Uterus (tissue), 4 donors: ENCODE measurements at places on chromosomes 11 and 22.

DNA sequence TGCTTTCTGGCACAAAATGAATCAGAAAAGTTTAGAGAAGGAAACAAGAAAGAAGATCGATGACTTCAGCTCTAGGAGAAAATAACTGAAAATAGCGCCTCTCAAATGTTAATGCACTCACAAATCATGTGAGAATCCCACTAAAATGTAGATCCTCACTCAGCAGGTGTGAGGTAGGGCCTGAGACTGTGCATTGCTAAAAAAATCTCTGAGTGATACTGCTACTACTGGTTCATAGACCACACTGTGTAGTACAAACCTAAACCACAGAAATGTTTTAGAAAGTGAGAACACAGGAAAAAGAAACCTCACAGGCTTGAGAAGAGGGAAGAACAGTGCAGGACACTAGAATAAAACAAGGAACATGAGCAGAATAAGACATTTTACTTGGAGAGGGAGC lies 2.0 kb downstream of the OR8D4 start:
- DNase-seq: no peak
- H3K4me1 ChIP-seq: no peaks in the 10 kb centered on the region
- H3K27ac ChIP-seq: no peak overlapping the region
- no peak overlapping the region for H3K4me3 ChIP-seq
- no peaks in the 10 kb centered on the region for H3K27me3 ChIP-seq

GRCh38 chr22:47276450-47276820 lies 514.0 kb downstream of the TBC1D22A start:
- no peaks in the 10 kb centered on the region for H3K36me3 ChIP-seq
- H3K27me3 ChIP-seq: no peaks in the 10 kb centered on the region
- no peaks in the 10 kb centered on the region for H3K4me1 ChIP-seq
- no peak for DNase-seq
- no peak overlapping the region for H3K4me3 ChIP-seq

GRCh38 chr22:48288376-48288940 lies 1526.0 kb downstream of the TBC1D22A start:
- DNase-seq: no peak
- H3K27me3 ChIP-seq: no peaks in the 10 kb centered on the region
- H3K27ac ChIP-seq: no peak overlapping the region

DNA sequence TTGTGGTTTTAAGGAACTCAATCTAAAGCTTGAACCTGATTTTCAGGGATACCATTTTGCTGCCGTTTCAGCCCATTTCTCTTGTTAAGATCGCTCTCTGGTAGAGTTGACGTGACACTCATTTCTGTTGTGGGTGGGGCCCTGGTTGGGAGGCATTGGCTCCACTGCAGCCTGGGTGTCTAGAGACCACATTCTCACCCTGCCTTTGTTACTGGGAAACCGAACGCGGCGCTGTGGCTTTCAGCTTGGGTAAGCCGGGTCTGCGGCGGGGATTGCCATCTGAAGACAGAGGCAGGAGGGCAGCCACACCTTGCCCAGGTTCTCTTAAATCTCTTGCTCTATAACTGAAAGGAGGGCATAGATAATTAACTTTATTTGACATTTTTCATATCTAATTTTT lies 3.2 kb downstream of the EHF start:
- no peaks in the 10 kb centered on the region for H3K27me3 ChIP-seq
- no peaks in the 10 kb centered on the region for H3K4me1 ChIP-seq
- H3K4me3 ChIP-seq: no peak overlapping the region
- no peak overlapping the region for H3K27ac ChIP-seq
- no peak for DNase-seq

DNA sequence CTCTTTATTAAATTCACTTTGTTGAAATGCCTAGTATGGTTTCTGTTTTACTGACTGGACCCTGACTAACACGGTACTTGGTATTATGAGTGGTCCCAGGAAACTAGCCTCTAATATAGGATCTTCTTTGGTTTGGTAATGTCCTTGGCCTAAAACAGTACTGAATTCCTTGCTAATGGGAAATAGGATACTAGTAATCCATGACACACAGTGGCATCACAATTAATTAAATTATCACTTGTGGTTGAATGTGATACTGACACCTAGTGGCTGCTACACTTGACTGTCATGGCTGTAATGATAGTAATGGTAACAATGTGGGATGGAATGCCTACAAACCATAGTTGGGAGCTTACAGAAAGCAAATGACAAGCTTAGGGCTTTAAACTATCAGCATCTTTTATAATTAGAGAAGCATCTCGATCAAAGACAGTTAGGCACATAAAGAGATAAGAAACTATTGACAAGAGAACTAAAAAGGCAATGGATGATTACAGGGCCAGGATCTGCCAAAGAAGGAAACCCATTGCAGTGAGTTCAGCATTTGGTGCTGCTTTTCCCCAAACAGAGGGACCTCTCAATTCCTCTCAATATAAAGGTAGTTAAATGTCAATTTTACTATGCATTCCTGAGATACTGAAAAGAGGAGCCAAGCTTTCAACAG lies 8.6 kb downstream of the DNHD1 start:
- DNase-seq: no peak
- no peak overlapping the region for H3K4me3 ChIP-seq
- H3K36me3 ChIP-seq: no peaks in the 10 kb centered on the region
- H3K4me1 ChIP-seq: no peaks in the 10 kb centered on the region
- H3K27me3 ChIP-seq: no peaks in the 10 kb centered on the region
- H3K27ac ChIP-seq: no peak overlapping the region

- no peaks in the 10 kb centered on the region for H3K27me3 ChIP-seq
- no peak for DNase-seq
- H3K36me3 ChIP-seq: no peaks in the 10 kb centered on the region
- H3K4me3 ChIP-seq: no peak overlapping the region
These were observed 66.7 kb downstream of the PACS1 start for GRCh38 chr11:66136752-66137123.

- no peak overlapping the region for H3K27ac ChIP-seq
- no peak overlapping the region for H3K4me3 ChIP-seq
- H3K4me1 ChIP-seq: no peaks in the 10 kb centered on the region
- H3K36me3 ChIP-seq: no peaks in the 10 kb centered on the region
- DNase-seq: no peak
These were observed 9.8 kb upstream of the SEC14L6 start for GRCh38 chr22:30556388-30556787.

GRCh38 chr11:131279654-131280384 lies 90.6 kb upstream of the NTM start:
- DNase-seq: no peak
- no peaks in the 10 kb centered on the region for H3K4me1 ChIP-seq
- H3K27me3 ChIP-seq: no peaks in the 10 kb centered on the region
- H3K27ac ChIP-seq: no peak overlapping the region
- H3K36me3 ChIP-seq: no peaks in the 10 kb centered on the region

DNA sequence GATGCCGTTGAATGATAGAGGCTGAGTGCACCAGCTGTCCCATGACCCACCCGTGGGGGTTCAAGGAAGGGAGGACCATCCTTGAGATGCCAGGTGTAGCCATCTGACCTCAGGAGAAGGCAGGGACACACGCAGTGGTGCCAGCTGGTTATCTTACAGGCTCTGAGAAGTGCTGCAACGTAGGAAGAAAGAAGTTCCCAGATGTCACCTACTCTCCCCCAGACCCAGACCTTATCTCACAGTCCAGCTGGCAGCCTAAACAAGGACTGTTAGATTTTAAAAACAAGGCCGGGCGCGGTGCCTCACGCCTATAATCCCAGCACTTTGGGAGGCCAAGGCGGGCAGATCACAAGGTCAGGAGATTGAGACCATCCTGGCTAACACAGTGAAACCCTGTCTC lies 1307.6 kb downstream of the TBC1D22A start:
- no peak for DNase-seq
- H3K4me3 ChIP-seq: no peak overlapping the region
- no peak overlapping the region for H3K27ac ChIP-seq
- no peaks in the 10 kb centered on the region for H3K36me3 ChIP-seq

DNA sequence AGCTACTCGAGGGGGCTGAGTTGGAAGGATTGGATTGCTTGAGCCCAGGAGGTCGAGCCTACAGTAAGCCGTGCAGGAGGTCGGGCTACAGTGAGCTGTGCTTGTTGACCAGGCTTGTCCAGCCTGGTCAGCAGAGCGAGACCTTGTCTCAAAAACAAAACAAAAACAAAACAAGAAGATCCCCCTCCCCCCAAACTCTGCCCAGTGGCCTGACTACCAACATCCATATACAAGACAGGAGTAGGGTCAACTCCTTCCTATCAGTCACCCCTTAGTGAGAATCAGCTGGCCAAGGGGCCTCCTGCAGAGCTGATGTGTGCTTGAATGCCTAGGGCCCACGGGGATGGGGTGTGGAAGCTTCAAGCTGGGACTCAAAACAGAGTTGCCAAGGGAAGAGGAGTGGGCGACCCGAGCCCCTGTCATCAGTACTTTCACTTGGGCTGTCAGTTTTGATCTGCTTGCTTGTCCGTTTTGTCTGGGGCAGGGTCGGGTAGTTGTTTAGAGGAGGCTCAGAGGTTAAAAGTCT lies 942 bp upstream of the TSPAN18 start:
- no peaks in the 10 kb centered on the region for H3K4me1 ChIP-seq
- H3K36me3 ChIP-seq: no peaks in the 10 kb centered on the region
- H3K4me3 ChIP-seq: no peak overlapping the region
- H3K27me3 ChIP-seq: no peaks in the 10 kb centered on the region
- no peak for DNase-seq
- peak overlapping the region; percentile 80 for H3K27ac ChIP-seq
